Testis (tissue), 5 donors: ENCODE measurements at places on chromosomes 13 and 19. TPM values are rescaled to one million over a fixed set of nuclear protein-coding genes. Genes with fewer than 3 reads are reported as not detected.

DNA sequence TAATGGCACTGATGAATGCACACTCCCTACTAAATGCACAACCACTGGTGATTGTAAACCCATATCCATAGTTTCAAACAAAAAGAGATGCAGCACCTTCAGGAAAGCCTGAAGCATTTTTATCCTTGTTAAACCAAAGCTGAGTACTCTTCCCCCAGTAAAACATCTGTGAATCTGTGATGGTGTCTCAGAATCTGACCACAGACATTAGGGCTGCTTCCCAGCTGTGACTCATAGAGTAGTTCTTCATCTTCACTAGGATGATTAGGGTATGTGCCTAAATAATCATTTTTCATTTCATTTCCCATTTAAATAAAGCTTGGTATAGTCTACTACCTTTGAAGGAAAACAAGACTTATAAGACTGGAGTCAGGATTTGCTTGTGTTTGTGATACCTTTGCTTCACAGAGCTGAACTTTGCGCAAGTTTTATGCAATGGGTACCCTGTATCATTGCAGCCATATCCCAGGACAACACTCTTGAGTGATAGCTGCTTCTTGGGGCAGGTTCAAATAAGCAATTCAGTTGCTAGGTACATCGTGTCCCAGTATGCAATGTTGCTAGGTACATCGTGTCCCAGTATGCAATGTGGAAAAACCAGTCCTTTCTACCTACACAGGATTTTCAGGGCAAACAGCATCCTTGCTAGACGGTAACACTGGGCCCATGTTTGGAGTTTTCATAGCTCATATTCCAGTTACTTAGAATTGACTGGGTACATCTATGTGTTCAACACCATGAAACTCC lies 277.1 kb downstream of the IRS2 start:
- DNase-seq, result no peak

GRCh38 chr13:75410207-75410606 lies 71.8 kb downstream of the TBC1D4 start:
- DNase-seq, result no peak

DNA sequence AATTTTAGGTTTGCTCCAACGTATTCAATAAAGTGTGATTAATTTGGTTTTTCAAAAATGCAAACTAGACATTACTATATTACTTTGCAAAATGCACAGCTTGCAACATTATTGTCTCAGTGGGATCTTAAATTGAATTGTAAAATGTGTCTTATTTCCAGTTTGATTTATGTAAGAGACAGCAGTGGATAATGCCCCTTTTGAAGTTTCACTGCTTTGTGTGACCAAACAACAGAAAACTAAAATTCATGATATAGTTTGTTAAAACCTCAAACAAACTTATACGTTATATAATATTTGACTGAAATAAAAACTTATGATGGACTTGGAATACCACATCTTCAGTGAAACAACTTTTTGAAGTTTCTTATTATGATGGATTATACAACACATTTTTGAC lies 279.8 kb downstream of the DACH1 start:
- no peak for DNase-seq

GRCh38 chr19:48121909-48122371 lies 11.3 kb upstream of the PLA2G4C start:
- DNase-seq, result no peak

DNA sequence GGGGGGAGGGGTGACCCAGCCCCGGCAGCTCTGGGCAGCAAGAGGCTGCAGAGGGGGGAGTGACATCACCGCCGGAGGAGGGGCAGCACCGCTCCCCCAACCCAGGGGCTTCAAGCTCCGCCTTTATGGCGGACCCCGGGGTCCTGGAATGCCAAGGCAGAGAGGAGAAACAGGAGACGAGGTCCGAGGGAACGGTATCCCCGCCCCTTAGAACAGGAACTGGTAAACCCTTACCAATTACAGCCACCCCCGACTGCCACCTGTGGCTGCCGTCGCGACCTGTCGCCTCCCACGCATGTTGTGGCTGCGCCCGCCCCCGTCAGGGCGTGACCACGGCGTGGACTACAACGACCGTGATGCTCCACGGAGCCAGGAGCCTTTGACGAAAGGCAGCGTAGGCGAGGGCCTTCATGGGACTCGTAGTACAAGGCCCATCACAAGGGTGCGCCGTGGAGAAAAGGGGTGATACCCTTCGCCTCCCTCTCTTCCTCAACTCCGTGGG lies 4.1 kb upstream of the KCNC3 start:
- DNase-seq, result peak; percentile 93

GRCh38 chr19:45087531-45087930 lies 5.4 kb upstream of the PPP1R37 start:
- no peak for DNase-seq

Gene LENG9
- 1.9 TPM for polyA plus RNA-seq

Gene IZUMO4
- 796 TPM for polyA plus RNA-seq

Gene SYNGR4
- polyA plus RNA-seq, result 112 TPM
